Activated CD8-positive, alpha-beta T cell treated with anti-CD3 and anti-CD28 coated beads for 36 hours (primary cell): ENCODE measurements at places on chromosomes 7 and 10. TPM values are rescaled to one million over a fixed set of nuclear protein-coding genes. Genes with fewer than 3 reads are reported as not detected.
A peak's percentile ranks its signal among the peaks of the same experiment; 100 is the strongest.

GRCh38 chr7:43328336-43328735, 215.9 kb downstream of the HECW1 start:
- no peak for DNase-seq

- no peak for DNase-seq
Measured at GRCh38 chr10:2918489-2918888, 148.9 kb upstream of the PFKP start.

- DNase-seq: no peak
Measured at GRCh38 chr10:21978191-21978862, 25.2 kb downstream of the DNAJC1 start.

DNA sequence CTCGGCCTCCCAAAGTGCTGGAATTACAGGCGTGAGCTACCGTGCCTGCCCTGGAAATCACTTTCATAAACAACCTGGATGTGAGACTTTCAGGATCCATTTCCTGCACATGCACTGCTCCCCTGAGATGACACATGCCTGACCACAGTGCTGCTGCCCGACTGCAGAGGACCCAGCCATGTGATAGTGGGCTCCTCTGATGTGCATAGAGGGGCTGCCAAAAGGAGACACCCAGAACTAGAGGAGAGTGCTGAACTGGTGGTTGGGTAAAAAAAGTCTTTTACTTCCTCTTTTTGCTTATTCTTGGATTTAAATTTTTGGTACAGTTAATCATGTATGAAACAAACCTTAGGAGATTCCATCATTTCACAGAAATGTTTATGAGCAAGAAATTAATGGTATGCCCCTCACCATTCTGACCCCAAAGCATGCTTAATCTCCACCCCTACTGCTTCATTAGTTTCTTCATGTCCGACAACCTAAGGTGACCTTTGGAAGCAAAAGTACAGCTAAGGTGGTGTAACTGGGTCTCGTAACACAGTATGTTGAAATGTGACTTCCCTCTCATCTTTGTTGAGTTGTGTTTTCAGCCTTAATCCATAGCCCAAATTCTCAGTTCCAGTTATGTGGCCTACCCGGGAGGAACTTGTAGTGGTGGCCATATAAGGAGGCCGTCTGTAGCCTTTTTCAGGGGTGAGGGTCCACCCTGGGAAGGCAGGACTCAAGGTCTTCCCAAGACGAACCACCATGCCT, 111.1 kb downstream of the RNF216 start:
- DNase-seq: no peak

- DNase-seq: no peak
Measured at GRCh38 chr7:111933609-111934008, 272.6 kb downstream of the DOCK4 start.

DNA sequence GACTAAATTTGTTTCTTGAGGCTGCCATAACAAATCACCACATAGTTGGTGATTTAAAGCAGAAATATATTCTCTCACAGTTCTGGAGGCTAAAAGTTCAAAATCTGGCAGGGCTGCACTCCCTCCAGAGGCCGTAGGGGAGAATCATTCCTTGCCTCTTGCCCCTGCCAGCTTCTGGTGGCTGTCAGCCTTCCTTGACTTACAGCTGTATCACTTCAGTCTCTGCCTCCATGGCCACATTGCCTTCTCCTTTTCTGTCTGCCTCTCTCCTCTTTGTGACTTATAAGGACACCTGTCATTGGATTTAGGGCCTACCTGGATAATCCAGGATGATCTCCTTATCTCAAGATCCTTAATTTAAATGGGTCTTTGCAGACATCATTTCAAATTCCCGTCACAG, 5.8 kb upstream of the LRRC4 start:
- no peak for DNase-seq

DNA sequence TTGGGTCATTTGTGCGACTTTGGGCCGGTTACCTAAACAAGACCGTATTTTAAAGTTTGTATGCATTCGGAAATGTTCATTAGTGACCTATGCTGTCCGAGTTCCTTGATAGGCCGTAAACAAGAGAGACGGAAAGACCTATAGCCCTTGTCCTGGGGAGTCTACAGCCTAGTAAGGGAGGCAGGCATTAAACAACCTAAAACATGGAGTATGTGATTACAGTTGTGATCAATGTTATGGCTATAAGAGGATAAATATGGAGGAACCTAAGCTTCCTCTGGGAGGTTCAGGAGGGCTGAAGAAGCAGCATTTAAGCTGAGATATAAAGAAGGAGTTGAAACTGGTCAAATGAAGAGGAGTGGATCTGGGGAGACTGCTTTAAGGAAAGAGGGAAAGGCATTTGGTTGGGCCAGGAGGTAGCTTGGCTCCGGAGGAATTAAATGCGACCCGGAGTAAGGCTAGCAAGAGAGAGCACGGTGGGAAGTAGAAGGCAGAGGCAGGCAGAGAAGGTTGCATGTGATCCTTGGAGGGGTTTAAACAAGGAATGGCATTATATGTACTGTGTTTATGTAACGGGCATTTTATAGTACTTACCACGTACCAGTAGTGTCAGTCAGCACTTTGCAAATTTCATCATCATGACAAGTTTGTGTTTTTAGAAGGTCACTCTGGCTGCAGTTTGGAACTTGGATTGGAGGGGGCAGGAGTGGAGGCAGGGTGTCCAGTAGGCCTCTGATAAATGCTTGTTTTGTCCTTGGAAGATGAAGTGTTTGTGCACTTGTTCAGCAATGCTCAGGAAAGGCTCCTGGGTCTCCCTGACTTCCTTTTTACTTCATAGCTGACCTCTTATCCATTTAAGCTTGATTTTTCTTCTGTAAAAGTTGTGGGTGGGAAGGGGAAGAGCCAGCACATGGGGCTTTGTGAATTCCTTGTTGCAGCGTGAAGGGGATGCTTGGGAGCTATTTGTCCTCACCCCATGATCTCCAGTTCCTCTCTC, 1.0 kb upstream of the AVPI1 start:
- no peak for DNase-seq

DNA sequence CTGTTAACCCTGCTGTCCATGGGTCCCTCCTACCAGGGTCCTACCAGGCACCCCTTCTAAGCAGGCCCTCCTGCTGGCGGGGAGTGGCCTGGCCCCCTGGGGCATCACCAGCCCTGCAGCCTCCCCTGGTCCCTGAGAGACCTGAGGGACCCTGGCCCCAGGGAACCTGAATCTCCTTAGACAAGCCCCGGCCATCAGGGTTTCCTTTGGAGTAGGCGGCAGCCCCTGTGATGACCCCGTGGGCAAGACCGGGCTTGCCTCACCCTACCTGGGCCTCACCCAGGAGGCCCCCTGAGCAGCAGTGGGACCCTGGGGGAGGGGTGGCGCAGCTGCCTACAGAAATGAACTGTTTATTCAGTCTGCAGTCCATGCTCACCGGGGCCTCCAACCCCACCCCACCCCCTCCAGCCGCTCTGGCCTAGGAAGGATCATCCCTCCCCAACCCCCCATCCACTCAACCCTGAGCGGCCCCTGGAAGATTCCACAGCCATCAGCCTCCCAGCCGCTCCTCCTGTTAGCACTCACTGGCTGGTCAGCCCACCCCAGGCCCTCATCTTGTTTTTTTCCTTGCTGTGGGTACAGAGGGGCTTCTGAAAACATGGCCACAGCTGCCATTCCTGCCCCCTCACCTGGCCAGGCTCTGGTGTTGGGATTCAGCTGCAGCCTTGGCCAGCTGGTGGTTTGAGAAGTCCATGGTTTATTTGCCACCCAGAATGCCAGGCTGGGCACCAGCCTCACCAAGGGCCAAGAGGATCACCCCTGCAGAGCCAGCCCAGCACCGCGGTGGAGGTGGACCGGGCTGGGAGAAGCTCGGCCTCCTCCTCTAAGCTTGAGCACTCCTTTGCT, 34.8 kb upstream of the CHST15 start:
- DNase-seq: no peak

- peak; percentile 84 for DNase-seq
Measured at GRCh38 chr7:66204822-66205740, at the start of gene TPST1. Gene TPST1, plus strand, starts transcription at chr7:66205334. Its CDS starts 35,092 bp downstream, at chr7:66240426.

DNA sequence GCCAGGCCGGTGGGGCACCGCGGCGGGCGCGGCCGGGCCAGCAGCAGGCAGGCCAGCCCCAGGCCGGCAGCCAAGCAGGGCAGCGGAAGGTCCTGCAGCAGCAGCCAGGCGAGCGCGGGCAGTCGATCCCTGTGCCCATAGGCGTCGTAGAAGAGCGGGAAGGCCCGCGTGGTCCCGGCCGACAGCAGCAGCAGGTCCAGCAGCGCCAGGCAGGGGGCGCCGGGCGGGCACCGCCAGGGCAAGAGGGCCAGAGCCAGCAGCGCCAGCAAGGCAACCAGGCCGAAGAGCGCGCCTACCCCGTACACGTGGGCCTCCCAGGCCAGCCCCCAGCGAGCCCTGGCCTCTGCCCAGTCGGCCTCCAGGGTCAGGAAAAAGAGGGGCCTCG, 8.4 kb upstream of the RBM28 start:
- peak; percentile 40 for DNase-seq

GRCh38 chr7:93957767-93958166, 36.2 kb downstream of the GNG11 start:
- DNase-seq: no peak

- DNase-seq: no peak
Measured at GRCh38 chr10:103990121-103990520, 23.2 kb downstream of the SLK start.

GRCh38 chr7:77687747-77688144, 8.5 kb upstream of the RSBN1L start:
- DNase-seq: peak; percentile 30

GRCh38 chr7:78620920-78621319, 822.3 kb downstream of the PHTF2 start:
- no peak for DNase-seq

DNA sequence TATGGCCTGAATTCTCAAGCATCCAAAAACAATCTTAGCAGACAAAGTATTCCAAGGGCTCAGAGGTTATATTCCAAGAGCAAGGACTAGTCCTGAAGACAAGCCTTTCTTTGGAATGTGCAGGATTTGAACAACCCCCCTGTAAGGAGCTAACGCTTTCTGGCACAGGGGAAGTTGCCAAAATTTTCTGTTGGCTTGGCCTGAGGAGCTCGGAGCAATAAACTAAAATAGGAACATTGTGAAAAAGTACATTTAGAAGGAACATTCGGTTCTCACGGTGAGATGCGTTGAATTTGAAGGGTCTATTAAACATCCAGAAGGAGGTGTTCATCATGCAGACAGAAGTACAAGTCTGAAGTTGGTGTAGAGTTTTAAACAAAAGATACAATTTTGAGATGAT, 1030.5 kb upstream of the CELF2 start:
- no peak for DNase-seq

DNA sequence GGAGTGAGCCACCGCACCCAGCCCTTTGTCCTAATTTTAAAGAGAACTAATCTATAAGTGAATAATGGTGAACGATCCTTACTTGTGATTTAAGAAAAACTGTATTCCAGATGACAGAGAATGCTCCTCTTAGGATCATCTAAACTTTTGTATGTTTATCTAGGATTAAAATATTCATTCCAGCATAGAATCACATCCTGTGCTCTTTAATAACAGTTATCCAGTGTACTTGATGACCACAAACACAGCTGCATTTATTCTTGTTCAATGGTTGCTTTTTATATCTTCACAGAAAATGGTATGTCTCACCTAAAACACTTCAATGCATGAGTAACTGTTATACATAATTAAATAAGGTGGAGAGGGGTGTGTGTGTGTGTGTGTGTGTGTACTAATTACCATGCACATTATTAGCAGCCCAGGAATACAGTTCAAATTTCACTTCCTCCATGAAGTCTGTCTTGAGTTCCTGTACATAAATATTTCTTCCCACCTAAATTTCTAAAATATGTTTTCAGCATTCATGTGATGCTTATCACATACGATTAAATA, 38.5 kb upstream of the SEMA3C start:
- no peak for DNase-seq

GRCh38 chr10:109698086-109698485, 225.2 kb downstream of the XPNPEP1 start:
- no peak for DNase-seq

- DNase-seq: no peak
Measured at GRCh38 chr10:16544099-16544498, 22.4 kb upstream of the C1QL3 start.

GRCh38 chr7:144775749-144776148, 60.1 kb downstream of the TPK1 start:
- no peak for DNase-seq

DNA sequence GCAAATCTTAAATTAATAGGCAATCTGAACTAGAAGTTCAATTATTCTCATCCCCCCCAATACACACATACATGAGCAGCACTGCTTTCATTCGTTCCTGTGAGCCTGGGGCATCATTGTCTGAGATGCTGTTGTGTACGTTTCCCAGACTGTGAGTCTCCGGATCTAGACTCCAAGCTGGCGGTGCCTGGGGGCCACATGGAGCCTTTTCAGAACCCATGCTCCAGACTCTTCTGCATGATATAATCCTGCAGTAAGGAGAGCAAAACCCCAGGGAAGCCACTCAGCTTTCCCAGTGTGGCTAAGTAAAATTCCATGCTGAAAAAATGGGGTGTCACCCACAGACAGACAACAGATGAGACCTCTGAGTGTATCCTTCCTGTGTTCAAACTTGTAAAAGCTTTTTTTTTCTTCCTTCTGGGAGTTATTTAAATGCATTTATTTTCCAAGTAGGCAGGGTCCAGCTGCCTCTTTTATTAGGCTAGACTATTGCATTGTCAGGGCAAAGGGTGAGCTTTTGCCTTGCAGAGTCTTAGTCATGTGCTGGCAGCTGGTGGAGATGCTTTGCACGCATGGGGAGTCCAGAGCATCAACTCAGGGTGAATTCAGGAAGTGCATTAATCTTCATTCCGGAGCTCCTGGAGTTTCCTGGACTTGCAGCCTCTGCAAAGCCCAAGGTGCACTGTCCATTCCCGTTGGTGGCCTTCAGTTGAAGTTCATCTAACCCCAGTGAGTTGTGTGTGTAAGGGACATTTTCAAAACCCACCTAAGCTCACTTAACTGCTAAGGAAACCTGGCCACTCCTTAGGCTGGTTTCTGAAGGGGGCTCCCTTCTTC, 185.7 kb upstream of the ADO start:
- no peak for DNase-seq

- DNase-seq: no peak
Measured at GRCh38 chr7:124428781-124429180, 336.8 kb downstream of the GPR37 start.

DNA sequence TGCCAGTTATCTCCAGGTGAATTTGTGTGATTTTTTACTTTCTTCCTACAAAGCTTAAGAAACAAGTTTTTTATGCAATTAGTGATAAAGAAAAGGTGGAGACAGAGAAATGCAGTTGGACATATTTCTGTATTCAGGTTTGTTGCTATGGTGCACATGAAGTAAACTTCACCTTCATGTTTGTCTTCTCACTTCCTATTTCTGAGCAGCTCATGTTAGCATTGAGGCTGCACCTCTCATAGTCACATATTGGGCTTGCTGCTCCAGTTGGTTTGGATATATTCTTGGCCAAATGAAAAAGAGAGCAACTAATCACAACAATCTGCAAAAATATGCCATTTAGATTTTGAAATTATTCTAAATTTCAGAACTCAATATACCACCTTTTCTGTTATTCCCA, 475.6 kb upstream of the ZWINT start:
- no peak for DNase-seq

GRCh38 chr10:60390224-60390626, 550 bp upstream of the ANK3 start:
- DNase-seq: no peak

Gene GPR15LG
- total RNA-seq: not detected

Gene FBXL13
- total RNA-seq: 0.96 TPM

Gene HECTD2
- total RNA-seq: 3.8 TPM

Gene DMTF1
- total RNA-seq: 63.0 TPM

Gene ZP3
- total RNA-seq: 13.4 TPM

Gene PHKG1
- 3.0 TPM for total RNA-seq

Gene ABCA13
- total RNA-seq: not detected

Gene EVX1
- not detected for total RNA-seq
